Stimulated activated effector memory CD8-positive, alpha-beta T cell treated with anti-CD3 and anti-CD28 coated beads, Interleukin-12 subunit alpha, Interleukin-12 subunit beta, amount 100 ng/mL, for 72 hours (primary cell): ENCODE measurements at places on chromosomes 2 and 18.

- peak; percentile 43 for DNase-seq
Measured at GRCh38 chr2:148526509-148527346, 117.8 kb upstream of the EPC2 start.

- no peak for DNase-seq
Measured at GRCh38 chr2:232637866-232638583, 4.6 kb downstream of the EFHD1 start.

- DNase-seq: no peak
Measured at GRCh38 chr2:118846442-118846952, 951 bp downstream of the EN1 start.

- no peak for DNase-seq
Measured at GRCh38 chr2:108643261-108643849, 75.9 kb upstream of the RANBP2 start.

- DNase-seq: no peak
Measured at GRCh38 chr2:179882851-179883806, 21.7 kb upstream of the ZNF385B start.

DNA sequence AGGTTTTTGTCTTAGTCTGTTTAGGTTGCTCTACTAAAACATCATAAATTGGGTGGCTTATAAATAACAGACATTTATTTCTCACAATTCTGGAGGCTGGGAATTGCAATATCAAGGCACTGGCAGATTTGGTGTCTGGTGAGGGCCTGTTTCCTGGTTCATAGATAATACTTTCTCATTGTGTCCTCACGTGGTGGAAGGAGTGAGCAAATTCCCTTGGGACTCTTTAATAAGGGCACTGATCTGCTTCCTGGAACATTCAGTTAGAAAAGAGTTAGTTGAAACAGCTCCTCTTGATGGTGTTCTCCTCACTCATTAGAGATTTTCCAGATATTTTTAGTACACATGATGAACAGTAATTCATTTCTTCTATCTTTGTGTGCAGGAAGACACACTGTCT, 22.3 kb downstream of the COL4A3 start:
- DNase-seq: no peak

- DNase-seq: no peak
Measured at GRCh38 chr2:26255759-26256384, 11.1 kb downstream of the HADHB start.

DNA sequence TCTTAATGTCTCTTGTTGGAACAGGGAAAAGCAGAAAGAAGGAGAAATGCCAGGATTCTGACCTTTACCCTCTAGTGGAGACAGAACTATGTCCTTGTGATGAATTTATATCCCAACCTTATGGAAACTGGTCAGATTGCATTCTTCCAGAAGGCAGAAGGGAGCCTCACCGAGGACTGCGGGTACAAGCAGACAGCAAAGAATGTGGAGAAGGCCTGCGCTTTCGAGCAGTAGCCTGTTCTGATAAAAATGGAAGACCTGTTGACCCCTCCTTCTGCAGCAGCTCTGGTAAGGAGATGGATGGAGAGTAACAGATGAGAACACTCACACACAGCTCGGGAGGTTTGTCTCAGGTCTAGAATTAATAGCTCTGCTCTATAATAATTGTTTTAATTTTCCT, 552.7 kb upstream of the HNMT start:
- no peak for DNase-seq

DNA sequence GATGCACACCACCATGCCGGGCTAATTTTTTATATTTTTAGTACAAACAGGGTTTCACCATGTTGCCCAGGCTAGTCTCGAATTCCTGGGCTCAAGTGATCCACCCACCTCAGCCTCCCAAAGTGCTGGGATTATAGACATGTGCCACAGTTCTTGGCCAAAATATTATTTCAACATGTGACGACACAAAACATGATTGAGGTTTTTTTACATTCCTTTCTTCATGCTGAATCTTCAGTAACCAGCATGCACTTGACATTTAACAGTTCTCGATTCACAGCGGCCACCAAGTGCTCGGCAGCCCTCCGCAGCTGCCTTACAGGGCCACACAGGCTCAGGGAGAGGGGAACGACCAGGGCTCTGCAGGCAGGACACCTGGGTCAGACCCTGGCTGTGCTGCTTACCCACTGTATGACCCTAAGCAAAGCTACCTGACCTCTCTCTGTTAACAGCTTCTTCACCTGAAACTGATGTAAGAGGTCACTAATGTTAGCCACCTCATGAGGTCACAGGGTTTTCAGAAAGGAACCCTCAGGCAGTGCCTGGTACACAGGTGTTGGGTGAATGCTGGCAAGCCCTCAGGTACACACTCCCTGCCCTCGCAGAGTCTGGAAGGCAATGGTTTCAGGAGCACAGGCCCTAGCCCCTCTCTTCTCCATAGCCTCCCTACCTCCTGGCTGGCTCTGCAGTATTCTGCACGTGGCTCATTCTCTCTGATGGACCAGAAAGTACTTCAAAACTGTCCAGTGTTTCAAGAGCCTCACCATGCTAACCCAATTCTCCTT, 25.7 kb downstream of the TUBB6 start:
- DNase-seq: no peak

DNA sequence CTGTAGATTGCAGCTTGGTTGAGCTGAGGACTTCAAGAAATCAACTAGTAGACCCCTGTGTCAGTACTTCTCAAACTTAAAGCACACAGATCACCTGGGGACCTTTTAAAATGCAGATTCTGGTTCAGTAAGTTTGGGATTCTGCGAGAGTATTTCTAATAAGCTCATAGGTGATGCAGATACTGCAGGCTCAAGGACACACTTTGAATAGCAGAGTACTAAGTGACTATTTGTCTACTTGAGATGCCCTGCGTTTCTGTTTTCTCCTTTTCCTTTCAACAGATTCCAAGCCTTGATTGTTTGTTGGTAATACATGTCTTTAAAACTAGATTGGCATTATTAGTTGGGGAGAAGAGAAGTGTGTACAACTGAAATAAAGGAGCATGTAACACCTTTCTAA, 6.7 kb downstream of the MIB1 start:
- no peak for DNase-seq

DNA sequence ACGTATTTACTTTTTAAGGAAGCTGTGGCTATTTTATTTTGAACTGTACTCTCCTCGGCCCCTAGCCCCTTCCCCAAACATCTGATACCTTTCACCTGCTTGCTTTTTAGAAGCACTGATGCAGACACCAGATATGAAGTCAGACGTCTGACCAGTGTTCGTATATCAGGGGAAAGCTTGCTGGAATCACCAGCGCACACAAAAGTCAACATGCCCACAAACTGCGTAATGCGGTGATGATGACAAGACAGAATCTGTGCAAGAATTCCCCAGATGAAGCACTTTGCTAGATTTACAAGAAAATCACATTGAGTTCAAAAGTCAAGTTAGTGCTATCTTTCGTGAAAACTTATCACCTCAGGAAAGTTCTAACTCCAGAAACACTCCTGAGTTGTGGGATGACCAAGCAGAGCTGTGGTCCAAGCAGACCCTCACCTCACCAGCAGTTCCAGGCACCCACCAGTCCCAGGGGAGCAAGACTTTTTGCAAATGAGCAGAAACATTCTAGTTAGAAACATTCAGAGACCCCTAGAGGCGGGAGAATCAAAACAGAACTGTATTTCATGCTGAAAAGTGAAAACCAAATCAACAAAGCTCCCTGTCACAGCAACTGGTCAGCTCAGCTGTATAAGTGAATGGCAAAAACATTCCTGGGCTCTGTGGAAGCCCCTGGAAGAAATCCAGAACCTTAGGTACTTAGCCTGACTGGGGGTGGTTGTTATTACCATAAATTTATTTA, 55.7 kb downstream of the INO80C start:
- DNase-seq: no peak

DNA sequence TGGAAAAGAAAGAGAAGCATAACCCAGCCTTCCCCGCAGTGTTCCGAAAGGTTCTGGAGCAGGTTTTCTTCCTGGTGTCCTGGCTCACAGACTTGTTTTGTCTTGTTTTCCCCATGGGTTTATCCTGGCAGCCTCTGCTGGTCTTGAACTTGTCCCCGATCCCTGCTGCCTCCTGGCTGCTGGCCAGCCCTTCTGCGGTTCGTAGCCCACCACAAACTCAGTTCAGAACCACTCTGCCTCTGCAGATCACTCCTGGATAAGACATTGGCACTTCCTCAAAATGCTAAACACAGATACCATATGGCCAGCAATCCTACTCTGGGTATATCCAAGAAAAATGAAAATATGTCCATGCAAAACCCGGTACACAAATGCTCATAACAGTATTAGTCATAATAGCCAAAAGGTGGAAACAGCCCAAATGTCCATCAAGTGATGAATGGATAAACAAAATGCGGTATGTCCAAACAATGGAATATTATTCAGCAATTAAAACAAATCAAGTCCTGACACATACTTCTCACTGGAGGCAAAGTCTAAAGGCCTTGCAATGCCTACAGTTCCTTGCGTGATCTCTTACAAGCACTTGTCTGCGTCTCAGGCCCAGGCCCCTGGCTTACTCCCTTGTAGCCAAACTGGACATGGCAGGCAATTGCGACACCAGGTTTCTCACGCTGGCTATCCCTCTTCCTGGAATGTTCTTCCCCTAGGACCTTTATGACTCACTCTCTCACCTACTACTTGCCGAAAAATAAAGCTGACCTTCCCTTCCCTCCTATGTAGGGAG, 28.0 kb upstream of the ARHGEF4 start:
- DNase-seq: no peak

- no peak for DNase-seq
Measured at GRCh38 chr2:121236650-121237180, 48.3 kb downstream of the TFCP2L1 start.

- DNase-seq: no peak
Measured at GRCh38 chr2:96073170-96073775, 38.6 kb upstream of the GPAT2 start.

DNA sequence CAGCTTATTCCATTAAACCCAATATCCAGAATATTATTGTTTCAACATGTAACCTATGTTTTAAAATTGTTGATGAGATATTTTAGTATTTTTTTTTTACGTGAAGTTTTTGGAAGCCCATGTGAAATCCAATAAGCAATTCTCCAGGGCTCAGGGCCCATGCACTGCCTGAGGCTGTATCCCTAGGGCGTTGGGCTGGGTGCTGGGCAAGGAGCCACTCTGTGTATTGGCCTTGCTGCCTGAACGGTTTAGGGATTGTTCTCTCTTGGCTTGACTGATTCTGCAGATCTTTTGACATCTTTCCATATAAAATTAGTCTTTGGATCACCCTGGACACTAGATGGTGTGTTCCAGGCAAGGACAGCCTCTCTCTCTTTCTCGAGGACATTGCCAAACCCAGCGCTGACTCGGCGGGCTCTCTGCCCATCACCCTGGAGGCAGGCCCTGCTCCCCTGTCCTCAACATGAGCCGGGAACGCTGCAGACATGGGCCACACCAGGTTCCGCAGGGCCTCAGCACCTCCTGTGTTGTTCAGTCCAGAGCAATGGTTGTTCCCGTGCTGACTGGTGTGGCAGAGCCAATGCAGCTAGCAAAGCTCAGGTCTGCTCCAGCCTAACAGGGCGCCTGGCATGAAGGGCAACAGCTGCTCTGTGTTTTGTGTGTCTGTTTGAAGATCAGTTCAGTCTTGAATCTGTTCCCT, 163.0 kb downstream of the SEPTIN10 start:
- DNase-seq: no peak

DNA sequence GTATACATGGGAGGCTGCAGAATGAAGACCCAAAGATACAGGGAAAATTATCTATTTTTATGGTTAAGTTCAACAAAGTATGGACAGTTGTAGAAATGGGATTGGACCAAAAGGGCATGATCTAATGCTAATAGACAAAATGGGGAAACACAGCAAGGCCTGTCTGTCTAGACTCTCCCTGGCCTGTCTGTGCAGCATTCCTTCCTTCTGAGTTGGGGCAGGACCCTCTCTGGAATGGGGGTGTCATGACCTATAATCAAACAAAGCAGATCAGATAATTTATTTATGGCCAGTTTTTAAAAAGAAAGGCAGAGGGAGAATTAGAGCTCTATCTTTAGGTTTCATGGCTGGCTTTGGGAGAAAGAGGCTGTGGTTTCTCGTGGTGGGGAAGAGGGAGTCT, 104.4 kb downstream of the CTIF start:
- DNase-seq: no peak

DNA sequence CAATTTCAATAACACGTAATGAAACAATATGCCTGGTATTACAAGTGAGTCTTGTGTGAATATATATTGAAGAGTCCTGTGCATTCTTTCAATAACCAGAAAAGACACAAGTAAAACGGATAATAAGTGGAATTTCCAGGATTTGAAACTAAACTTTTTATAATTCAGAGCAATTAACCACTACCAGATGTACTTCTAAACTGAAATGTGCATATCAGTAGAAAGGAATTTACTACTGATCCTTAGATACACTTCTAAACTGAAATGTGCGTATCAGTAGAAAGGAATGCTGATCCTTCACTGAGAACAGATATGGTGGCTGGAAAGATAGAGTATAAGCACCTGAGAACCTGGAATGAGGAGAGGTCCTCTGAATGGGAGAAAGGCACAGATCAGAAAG, 470.9 kb upstream of the SPHKAP start:
- no peak for DNase-seq
